ENCODE measurements at places on chromosomes 11 and 22. TPM values are rescaled to one million over a fixed set of nuclear protein-coding genes. Genes with fewer than 3 reads are reported as not detected.

The DEFB131B gene
- not detected for total RNA-seq

The MRGPRE gene
- total RNA-seq: not detected

The NAGA gene
- 23.1 TPM for total RNA-seq

The TSPAN18 gene
- total RNA-seq: 3.8 TPM

The HTATIP2 gene
- total RNA-seq: 44.2 TPM

The C22orf42 gene
- not detected for total RNA-seq

The B3GAT1 gene
- total RNA-seq: 0.33 TPM

The PRG3 gene
- total RNA-seq: not detected

The TENM4 gene
- not detected for total RNA-seq

The SAA4 gene
- total RNA-seq: not detected

The LRRN4CL gene
- total RNA-seq: 0.14 TPM

The KIAA1671 gene
- 11.4 TPM for total RNA-seq

The TIMM8B gene
- total RNA-seq: 44.2 TPM

The OR2AG1 gene
- total RNA-seq: not detected

The OR51B2 gene
- not detected for total RNA-seq

GRCh38 chr22:26322179-26322905 is 106.7 kb upstream of the ASPHD2 start:
- DNase-seq: no peak

DNA sequence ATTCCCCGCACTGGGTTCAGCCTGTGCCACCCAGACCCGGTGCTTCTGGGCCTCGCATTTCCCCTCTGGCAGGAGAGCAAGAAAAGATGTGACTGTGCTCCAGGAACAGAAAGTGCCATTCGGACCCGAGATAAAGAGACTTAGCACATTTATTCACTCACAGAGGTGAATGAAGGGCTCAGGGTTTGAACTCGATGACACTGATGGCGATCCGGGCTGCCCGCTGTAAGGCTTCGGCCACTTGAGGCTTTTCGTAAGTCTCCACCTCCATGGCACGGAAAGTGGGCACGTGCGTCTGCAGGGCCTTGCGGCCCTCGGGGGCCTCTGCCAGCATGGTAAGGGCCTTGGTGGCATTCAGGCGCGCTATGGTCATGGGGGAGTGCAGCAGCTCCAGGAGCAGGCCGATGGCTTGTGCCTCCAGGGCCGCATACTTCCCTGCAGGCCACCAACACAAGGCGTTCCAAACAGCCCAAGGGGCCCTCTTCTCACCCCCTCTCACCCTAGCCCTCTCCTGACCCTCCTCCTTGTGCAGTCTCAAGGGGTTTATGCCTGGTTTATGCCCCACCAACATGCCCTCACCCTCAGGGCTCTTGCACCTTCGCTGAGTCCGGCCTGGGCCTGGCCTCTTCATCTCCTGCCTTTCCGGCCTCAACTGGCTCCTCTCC is 10.9 kb upstream of the GNAZ start:
- peak; percentile 31 for DNase-seq

DNA sequence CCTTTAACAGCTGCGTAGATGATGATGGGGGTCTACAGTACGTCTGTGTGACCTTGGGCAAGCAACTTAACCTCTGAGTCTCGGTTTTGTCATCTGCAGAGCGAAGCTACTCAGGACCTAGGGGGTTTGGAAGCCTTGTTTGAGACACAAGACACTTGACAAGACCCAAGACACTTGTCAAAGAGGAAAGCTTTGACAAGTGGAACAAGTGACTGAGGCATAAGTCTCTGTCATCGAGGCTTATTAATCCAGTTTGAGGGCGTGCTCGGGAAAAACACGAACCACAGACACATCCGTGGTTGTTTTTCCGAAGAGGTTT is 732 bp upstream of the PC start:
- no peak for DNase-seq

- no peak for DNase-seq
Measured at GRCh38 chr11:36347384-36347906, 51.4 kb downstream of the PRR5L start.

- no peak for DNase-seq
Measured at GRCh38 chr11:62902932-62903331, 18.2 kb downstream of the CHRM1 start.

DNA sequence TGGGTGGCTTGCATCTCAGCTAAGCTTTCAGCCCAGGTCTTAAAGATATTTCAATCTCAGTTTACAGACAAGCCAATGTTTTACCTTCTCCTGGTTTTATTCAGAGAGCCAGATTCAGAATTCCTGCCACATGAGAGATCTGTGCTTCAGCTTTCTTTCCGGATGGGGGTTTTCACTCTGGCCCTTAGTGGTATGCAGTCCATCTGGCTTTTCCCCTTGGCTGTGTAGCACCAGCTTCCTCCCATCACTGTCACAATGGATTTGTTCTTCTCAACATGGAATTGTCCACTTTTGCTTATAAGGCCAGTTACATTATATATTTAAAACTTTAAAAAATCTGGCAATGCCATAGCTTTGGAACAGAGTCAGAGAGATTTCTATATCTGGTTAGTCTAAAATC is 303.9 kb downstream of the ETS1 start:
- no peak for DNase-seq

DNA sequence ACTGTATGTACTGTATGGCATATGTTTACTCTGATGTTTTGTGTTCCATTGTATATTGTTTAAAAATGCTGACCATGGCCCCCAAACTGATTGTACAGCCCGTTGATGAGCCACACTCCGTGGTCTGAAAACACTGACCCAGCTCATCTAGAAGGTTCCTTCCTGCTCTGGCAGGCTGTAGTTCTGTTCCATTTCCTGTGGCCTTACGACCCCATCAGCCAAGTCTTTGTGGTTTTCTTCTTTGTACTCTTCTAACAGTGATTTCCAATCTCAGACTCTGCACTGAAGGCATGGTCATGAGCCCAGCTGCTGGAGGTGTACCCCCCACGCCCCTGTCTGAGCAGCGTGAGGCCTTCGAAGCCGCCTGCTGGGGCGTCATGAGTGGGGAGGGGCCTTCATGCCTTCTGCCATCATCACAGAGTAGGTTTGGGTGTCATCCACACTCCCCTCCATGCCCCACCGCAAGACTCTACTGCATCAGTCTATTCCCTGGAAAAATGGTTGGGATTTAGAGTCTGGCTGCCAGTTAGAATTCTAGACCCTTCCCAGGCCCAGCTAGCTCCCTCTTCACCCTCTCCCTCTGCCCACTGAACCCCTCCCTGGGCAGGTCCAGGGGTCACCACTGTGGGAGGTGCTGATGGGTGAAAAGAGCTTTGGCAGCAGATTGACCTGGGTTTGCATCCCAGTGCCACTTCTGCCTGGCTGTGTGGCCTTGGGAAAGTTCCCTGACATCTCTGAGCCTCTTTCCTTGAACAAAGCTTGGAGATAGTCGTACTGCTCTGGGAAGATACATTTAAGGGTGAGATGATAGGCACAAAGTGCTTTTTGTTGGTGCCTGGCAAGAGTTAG is 11.3 kb upstream of the C11orf96 start:
- no peak for DNase-seq

DNA sequence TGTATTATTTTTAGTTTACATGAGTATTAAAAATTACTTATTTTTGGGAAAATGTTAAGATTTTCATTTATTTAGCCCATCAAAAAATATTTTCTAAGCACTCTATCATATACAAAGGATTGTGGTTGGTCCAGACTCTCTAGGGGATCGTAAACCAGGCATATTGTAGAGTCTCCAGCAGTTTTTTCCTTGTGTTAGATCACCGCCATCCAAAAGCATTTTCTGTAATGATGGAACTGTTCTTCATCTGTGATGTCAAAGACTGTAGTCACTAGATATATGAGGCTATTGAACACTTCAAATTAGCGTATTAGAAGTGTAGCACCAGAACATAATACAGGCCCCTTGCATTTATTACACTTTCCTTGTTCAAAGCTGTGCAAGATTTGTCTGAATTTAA is 154.9 kb downstream of the SBF2 start:
- DNase-seq: no peak

GRCh38 chr11:83374311-83374710 is 88.1 kb upstream of the CCDC90B start:
- no peak for DNase-seq

DNA sequence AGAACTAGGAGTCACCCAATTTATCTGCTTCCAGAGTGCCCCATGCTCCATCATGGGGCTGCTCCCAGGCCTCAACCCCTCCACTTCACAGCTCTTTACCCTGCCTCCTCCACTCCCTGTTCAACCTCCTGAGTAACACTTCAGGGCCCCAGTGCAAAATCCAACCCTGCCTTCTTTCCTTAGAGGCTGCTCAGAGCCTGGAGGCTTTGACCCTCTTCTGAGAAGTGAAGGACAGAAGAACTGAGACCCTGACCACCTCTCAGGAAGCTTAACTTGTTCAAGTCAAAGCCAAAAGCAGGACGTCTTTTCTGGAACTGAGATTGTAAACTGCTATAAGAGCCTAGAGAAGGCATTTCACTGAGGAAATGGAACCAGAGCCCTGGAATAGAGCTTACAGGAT is 15.5 kb downstream of the EIF3F start:
- no peak for DNase-seq

GRCh38 chr11:20161230-20161918 is 1.1 kb upstream of the DBX1 start:
- no peak for DNase-seq

DNA sequence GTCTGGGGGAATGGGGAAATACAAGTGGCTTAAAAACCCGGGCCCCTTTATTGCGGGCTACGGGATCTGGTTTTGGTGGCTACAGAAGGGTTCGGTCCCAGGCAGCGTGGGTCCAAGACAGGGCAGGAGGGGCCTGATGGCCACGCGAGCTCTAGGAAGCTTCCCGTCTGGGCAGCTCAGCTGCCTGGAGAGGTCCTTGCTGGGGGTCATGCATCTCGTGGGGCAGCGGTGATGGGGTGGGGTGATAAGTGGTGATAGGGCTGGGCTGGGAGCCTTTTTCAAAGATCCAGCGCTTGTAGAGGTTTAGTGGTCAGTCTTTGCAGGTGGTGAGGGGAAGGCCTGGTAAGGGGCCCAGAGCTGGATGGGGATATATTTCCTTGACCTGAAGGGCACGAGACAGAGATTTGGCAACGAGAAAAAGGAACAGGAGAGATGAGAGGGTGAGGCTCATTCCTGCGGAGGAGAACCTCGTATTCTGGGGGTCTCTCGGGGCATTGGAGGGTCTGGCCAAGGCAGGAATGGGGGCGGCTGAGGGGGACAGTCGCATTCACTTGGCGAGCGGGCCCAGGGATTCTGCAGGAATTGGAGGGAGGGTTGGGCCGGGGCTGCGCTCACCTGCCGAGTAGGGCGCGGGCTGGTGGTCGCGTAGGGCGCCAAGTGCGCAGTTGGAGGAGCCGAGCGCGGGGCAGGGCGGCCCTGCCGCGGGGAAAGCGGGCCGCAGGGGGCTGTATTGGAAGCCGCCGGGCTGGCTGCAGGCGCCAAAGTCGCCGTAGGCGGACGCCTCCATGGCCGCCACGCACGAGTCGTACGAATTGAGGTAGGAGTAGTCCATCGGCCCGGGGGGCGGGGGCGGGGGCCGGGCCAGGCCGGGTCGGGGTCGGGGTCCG is 560 bp downstream of the PHOX2A start:
- no peak for DNase-seq

GRCh38 chr11:31441296-31441695 is 68.1 kb downstream of the IMMP1L start:
- DNase-seq: no peak

- DNase-seq: no peak
Measured at GRCh38 chr22:39450258-39450955, 6.4 kb upstream of the MGAT3 start.

GRCh38 chr22:49294656-49295464 is 532.8 kb downstream of the BRD1 start:
- DNase-seq: peak; percentile 18

DNA sequence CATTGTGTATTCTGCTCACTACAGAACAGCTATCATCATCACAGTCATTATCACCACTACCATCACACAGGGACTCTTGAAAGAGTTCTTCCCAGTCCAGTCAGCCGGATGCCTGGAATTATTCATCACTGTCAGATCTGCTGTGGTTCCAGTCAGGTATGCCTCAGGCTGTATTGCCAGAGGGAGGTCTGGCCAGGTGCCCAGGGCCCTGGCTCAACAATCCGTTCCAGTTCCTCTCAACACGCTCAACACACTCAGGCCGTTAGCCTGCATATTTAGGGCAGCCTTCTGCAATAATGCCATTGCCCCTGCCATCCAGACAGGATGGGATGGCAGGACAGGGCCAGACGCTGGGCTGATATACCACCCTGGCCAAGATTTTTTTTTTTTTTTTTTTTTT is 28.6 kb upstream of the RASL10A start:
- no peak for DNase-seq

DNA sequence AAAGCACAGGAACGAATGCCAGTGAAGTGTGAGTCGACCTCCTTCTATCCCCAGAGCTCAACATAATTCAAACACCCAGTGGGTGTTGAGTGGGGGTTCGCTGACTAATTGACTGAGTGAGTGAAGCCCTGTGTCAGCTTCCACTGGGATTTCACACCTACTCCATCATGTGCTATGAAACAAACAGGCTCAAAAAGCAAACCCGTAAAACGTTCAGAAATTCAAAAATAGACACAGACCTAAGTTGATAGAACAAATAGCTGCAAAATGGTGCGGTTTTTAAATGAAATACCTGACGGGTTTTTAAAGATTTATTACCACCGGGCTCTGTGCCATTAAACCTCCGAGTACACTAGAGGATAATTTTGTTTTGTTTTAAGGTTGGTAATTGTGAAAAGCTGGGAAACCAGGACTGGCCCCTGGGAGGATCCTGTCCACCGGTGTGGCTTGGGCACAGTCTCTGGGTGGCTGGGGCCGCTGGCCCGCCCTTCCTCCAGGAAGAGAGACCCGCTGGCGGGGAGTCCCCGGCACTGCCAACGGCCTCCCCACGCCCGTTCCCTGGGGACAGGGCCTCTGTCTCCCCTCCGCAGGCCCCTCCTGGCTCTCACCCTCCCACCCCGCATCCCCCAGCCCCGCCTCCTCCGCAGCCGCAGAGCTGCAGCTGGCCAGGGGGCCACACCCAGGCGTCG is 13.6 kb downstream of the KCNJ5 start:
- DNase-seq: no peak

All from activated CD8-positive, alpha-beta memory T cell treated with anti-CD3 and anti-CD28 coated beads, Interleukin-2, amount 10 ng/mL, durations not matched to agents 7 days and 5 days (primary cell).